Kidney (tissue), 22 donors: ENCODE measurements at places on chromosomes 7 and 10. TPM values are rescaled to one million over a fixed set of nuclear protein-coding genes. Genes with fewer than 3 reads are reported as not detected.

The AHCYL2 gene
- total RNA-seq: 25.2 TPM

The TCAF2 gene
- 4.2 TPM for total RNA-seq

The TRIL gene
- total RNA-seq: 6.1 TPM

The PTPRN2 gene
- total RNA-seq: 4.8 TPM

The RPA3 gene
- total RNA-seq: 33.7 TPM

The HMX3 gene
- not detected for total RNA-seq

The PRPS1L1 gene
- total RNA-seq: not detected

The MBL2 gene
- total RNA-seq: not detected

The TRPV5 gene
- 1.4 TPM for total RNA-seq

The KAZALD1 gene
- total RNA-seq: 9.8 TPM

The SFTPA2 gene
- total RNA-seq: 0.13 TPM

DNA sequence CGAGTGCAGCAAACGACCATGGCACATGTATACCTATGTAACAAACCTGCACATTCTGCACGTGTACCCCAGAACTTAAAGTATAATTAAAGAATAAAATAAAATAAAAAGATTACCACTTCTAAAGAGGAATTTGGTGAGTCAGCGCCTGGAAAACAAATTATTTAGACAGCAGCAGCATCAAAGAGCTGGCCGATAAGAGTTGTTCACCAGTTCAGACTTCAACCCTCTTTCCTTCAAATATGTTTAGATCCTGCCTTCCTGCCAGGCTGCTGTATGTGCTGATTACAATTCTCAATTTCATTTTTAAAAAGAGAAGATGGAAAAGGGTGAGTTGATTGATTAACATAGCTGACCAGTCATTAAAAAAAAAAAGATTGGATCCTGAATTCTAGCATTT lies 672.0 kb upstream of the NRP1 start:
- DNase-seq: no peak

DNA sequence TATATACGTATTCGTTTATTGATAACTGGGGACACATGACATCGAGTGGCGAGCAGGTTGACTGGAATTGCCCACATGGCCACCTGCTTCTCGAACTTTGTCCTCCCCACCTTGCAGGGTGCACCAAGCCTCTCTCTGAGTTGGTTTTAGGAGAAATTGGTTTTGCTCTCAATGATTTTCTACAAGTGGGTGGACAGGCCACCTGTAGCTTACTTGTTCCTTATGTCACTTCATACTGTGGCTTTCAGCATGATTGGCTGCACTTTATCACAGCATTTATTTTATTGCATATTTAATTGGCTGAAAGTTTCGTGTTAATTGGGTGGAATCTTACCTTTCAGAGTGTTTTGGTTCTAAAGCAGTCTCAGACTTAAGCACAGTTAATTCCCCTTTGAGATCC lies 215.6 kb upstream of the SHH start:
- DNase-seq: no peak

GRCh38 chr10:18635995-18636394 lies 15.4 kb downstream of the NSUN6 start:
- DNase-seq: no peak

- peak; percentile 74 for DNase-seq
These were observed 588 bp downstream of the GLI3 start for GRCh38 chr7:42236266-42236975.

DNA sequence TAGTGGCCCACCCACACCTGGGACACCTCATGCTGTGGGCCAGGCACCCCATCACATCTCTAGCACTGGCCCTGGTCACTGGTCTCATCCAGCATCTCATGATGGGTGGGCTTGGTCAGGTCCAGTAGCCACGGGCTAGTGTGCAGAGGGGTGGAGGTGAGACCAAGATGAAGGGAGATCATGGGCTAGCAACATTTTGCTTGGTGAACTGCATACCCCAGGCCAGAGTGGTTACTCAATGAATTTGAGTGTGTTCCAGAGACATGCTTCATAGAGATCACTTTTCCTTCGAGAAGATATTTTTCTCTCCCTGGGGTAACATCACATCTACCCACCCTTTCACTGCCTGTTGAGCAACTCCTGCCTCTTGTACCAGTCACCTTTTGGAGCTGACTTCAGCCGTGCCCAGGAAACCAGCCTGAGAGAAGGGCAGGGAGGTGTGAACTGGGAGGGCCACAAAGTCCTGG lies 44.2 kb downstream of the MINDY4 start:
- DNase-seq: no peak

GRCh38 chr7:12458520-12459131 lies 55.0 kb upstream of the VWDE start:
- DNase-seq: no peak

- no peak for DNase-seq
These were observed 100.4 kb upstream of the PDLIM1 start for GRCh38 chr10:95391164-95391563.

- peak; percentile 34 for DNase-seq
These were observed 512.6 kb upstream of the FOXK1 start for GRCh38 chr7:4169455-4169854.

DNA sequence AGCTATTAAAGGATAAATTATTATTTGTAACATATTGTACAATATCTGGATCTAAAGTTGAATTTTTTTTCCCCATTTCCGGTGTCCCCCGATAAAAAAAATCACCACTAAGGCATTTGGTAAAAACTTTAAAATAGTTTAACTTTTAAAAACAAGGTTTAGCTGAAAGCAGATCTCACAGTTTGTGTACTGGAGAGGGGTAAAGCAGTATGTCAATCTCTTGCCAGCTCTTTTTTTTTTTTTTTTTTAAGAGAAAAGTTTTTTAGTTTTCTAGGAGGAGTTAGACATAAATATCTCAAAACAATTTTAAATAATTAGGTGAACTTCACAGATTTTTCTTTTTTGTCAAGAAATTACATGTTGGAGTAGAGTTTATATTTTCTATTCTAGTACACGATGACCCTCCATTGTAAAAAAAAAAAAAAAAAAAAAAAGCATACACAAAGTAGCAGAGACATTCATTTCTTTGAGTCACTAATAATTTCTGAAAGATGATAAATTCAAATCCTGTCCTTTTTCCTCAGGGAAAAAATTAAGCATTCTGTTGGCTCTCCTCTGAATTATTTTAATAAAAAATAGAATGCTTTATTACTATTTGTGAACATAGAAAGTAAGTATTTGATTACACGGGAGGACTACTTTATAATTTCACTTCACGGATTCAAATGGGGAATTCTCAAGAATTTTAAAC lies 1.9 kb upstream of the HBP1 start:
- no peak for DNase-seq

GRCh38 chr7:3011211-3011852 lies 32.3 kb downstream of the CARD11 start:
- no peak for DNase-seq

DNA sequence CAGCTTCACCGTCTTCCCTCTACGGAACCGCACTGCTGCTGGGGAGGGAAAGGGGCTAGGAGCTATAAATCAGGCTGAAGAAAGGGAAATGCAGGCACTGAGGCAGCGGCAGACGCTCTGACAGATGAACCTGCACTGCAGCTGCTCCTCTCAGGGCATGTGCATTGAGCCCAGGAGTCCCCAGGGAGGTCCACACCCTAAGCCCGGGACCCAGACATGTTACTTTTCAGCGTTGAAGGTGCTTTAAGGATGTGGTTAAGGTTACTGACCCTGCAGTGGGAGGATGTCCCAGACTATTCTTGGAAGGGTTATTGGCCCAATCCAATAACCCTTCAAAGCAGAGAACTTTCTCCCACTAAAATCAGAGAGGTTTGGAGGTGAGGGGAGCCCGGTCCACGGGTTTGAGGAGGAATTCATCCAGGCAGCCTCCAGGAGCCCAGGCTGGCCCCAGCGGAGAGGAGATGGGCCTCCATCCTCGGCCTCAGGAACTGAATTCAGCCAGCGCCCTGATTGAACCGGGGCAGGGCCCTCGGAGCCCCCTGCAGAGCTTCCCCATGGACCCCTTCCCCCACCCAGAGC lies 75.4 kb downstream of the ADARB2 start:
- no peak for DNase-seq

DNA sequence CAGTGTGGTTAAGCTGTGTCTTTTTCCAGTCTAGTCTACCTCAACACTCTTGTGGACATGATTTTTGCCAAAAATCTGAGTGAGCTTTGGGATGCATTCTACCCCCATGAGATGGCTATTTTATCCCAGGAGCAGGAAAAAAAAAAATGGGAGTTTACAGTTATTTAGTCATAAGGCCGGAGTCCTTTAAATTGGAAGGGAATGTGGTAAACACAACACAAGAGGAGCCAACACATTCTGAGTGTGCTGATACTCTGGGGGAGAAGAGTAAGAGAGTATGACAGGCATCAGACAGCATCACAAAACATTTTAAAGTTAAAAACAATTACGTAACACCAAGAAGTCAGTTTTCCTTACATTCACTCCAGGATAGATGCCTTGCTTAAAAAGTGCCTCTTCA lies 46.1 kb downstream of the C1GALT1 start:
- no peak for DNase-seq
